ENCODE measurements at places on chromosomes 4 and X.

DNA sequence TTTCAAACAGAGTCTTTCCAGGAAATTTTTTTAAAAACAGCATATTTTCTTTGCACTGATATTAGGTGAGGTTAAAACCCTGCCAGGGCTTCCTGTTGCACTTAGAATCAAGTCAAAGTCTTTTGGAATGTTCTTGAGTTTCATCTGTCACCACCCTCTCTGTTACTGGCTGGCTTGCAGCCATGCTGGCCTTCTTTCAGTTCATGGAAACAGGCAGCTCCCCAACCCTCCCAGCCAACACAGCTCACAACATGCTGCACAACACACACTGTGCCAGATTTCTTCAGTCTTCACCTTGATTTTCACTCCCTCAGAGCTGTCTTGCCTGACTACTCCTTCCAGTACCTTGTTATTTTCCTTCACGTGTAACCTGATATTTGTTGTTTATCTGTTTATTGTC lies 129.5 kb downstream of the KCNIP4 start:
- no peak for DNase-seq

GRCh38 chrX:1212532-1212931 lies at the start of gene CRLF2:
CRLF2 (minus strand) TSS chrX:1212649; CDS start chrX:1212634, 15 bp downstream.
- no peak for DNase-seq

DNA sequence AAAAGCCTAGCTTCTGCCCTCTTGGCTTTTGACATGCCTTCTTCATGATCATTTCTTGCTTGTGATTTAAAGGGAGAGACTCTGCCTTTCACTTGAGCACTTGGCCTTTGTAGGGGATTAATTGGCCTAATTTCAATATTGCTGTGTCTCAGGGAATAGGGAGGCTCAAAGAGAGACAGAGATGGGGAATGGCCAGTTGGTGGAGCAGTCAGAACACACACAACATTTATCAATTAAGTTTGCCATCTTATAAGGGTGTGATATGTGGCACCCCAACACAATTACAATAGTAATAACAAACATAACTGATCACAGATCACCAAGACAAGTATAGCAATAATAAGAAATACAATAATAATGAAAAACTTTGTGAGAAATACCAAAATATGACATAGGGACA lies 122.5 kb upstream of the VCX start:
- no peak for DNase-seq

DNA sequence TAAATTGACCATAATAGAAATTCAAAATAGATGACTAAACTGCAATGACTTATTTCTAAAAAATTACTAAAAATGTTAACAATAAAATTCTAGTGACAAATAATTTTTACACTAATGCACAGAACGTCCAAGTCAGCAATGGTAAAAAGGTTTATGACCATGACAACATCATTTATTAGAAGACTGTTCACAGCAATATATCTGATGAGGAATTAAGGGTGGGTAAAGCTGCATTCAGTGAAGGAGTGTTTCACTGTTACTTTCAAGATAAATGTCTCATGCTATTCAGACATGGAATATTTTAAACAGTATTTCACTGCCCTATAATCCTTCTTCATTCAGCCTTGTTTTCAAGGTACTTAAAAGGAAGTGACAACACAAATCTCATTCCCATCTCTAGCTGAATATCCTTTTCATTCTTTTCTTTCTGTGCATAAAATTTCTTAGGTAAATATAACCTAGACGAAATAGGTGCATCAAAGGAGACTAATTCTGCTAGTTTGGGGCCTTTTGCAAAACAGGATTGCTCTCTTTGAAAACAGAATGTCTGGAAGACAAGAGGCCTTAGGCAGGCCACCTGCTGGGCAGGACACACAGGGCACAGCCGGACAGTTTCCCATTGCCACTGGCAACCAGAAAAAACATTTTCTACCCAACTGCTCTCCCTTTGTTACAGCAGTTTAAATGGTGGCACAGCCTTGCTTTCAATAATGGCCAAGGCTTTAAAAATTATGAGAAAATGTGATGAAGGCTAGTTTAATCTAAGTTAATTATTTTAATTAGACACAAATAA lies 600.3 kb downstream of the SPRY1 start:
- DNase-seq: no peak

- DNase-seq: no peak
Measured at GRCh38 chrX:121227888-121228287, 180.5 kb downstream of the GLUD2 start.

GRCh38 chr4:74934888-74935287 lies 2.0 kb downstream of the PARM1 start:
- DNase-seq: no peak

GRCh38 chr4:154569584-154569983 lies 6.8 kb downstream of the FGB start:
- DNase-seq: no peak

- no peak for DNase-seq
Measured at GRCh38 chr4:172786039-172786792, 382.4 kb upstream of the GALNT7 start.

DNA sequence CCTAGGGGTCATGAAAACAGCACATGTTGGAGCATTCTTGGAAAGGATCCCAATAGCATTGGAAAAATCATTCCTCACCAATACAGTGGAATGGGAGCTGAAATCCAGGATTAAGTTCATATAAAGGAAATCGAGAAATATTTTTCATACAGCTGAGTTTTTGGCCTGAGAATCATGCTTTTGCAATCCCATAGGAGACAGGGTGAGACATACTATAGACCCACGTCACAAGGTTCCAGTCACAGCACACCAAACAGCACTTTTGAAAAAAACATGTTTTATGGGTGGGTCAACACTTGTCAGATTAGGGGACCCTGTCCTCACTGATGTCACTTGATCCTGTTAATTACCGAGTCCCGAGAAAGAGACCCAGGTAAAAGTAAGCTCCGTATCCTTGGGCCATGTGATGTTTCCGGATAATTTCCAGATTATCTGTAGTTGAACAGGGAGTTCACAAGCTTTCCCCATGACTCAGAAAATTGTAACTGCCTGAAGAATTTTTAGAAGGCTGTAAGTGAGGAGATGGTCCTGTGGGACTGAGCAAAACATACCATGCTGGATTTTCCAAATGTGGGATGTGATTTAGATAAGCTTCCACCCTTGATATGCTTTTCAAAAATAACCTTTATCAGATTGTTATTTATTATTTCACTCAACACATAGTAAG lies 80.9 kb upstream of the TLR3 start:
- DNase-seq: no peak

Data from activated naive CD4-positive, alpha-beta T cell (primary cell).